Muscle of arm (tissue), 14 donors: ENCODE measurements at places on chromosomes 12 and 14. TPM values are rescaled to one million over a fixed set of nuclear protein-coding genes. Genes with fewer than 3 reads are reported as not detected.

GRCh38 chr14:71551291-71551950 lies 380.8 kb upstream of the RGS6 start:
- DNase-seq = no peak

DNA sequence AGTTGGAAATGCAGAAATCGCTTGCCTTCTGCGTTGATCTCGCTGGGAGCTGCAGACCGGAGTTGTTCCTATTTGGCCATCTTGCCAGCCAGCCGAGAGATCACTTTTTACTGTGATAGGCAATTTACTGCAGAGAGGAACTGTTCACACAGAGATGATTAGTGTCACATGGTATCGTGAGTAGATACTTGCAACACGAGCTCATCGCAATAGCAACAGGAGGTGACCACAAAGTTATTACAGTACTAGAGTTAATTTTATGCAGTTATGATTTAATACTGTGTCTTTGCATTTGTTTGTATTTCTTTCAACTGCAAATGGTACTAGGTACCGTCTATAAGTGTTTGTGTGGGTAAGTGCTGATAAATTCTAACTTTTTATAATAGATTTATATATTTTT lies 27.8 kb downstream of the NOPCHAP1 start:
- no peak for DNase-seq

- DNase-seq = no peak
Measured at GRCh38 chr14:89175881-89176799, 240.9 kb downstream of the FOXN3 start.

- DNase-seq = no peak
Measured at GRCh38 chr14:37862263-37862662, 266.8 kb downstream of the TTC6 start.

- no peak for DNase-seq
Measured at GRCh38 chr12:121804417-121805111, 755 bp downstream of the SETD1B start.

DNA sequence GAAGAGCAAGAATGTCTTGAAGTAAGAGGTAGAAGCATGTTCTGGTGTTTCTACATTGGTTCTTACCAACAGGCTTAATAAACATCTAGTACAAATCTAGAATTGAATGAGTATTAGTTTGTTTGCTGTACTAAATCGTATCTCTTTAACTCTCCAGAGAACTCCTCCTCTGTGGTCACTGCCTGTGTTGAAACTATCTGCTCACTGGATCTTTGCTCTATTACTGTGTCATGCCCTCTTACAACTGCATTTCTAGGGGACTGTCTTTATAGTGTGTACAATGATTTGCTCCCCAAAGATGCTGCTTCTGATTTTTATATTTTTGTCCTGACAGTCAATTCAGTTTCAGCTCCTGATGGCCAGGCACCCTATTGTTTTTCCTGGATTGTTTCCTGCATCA lies 50.1 kb upstream of the E2F7 start:
- no peak for DNase-seq

- DNase-seq = no peak
Measured at GRCh38 chr14:88985654-88986053, 161.2 kb downstream of the TTC8 start.

DNA sequence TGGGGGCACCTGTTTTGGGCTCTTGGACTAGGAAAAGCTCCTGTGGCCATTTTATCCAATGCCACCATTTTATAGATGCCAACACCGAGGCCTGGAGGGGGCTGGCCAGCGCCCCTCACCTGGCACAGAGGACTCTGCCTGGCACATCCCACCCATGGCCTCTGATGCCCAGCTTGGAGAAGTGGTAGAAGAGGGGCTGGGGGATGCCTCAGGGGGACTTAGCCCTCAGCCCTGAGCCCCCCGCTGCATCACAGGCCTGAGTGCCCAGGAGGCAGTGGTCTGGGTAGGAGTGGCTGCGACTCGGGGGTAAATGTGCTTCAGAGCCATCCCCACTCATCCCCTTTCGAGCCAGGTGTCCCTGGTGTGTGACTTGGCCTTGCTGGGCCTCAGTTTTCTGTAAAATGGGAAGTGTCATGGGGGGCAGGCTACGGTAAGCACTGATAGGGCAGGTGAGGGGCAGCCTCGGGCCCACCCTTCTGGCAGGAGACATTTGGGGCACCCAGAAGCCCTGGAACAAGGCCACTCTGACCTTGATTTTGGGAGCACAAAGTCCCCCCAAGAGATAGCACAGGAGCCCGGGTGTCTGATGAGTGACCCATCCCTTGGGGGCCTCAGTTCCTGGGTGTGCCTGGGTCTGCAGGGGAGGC lies 22.5 kb downstream of the SH2B3 start:
- DNase-seq = no peak

- DNase-seq = no peak
Measured at GRCh38 chr14:100534528-100535286, 52.5 kb downstream of the BEGAIN start.

GRCh38 chr14:88706425-88706824 lies 86.3 kb downstream of the EML5 start:
- no peak for DNase-seq

DNA sequence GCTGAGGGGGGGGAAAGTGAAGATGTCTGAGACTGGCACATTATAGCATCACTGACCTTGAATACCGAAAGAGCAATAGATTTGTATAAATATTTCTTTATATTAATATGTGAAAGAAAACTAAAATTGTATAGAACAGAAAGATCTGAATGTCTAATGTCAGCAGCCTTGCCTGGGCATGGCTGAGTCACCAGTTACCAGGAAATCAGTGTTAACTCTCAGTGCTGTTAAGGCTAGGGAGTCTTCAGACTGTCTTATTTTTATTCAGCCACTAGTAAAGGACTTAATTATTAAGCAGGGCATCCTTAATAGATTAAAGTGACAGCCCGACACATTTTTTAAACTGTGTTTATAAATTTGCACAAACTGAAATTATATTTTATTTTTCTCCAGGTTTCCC lies 122.9 kb upstream of the AEBP2 start:
- no peak for DNase-seq

DNA sequence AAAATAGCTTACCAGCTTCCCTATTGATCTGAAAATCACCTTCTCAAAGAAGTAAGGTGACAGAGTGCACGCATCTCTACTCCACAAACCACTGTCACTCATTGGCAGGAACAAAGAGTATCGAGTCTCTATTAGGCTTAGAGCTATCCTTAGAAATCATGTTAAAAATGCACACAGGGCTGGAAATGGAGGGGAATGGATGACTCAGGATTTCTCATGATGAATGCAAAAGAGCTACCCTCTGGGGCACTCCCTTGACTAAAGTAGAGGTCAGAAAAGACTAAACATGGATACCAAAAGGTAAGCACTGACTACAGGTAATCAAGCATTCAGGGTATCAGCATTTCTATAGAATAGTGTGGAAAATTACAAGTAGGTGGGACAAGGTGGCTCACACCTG lies 96.1 kb upstream of the ANO4 start:
- no peak for DNase-seq

DNA sequence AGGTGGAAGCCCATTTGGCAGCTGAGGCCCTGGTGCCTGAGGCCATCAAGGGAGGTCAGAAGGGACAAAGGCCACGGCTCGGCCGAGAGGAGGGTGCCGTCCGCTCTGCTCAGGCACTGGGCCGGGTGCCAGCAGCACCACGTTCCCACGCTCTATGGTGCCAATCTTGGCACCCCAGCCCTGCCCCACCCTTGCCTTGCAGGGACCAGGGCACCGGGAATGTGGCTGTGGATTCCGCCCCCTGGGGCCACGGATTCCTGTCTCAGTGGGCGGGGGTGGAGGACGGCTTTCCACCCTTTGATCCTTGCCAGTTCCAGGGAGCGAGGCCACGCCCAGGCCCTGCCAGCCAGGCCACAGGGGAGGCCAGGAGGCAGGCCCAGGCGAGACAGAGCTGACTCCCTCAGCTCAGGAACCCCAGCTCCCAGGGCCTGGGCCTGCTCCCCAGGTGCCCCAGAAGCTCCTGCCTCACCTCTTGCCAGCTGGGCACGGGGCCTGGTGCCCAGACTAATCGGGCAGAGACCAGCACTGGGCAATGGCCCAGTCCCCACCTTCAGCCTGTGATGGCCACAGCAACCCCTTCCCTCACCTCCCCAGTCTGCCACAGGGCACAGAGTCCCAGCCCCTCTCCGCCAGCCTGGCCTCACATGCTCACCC lies 26.4 kb upstream of the GPR132 start:
- DNase-seq = no peak

DNA sequence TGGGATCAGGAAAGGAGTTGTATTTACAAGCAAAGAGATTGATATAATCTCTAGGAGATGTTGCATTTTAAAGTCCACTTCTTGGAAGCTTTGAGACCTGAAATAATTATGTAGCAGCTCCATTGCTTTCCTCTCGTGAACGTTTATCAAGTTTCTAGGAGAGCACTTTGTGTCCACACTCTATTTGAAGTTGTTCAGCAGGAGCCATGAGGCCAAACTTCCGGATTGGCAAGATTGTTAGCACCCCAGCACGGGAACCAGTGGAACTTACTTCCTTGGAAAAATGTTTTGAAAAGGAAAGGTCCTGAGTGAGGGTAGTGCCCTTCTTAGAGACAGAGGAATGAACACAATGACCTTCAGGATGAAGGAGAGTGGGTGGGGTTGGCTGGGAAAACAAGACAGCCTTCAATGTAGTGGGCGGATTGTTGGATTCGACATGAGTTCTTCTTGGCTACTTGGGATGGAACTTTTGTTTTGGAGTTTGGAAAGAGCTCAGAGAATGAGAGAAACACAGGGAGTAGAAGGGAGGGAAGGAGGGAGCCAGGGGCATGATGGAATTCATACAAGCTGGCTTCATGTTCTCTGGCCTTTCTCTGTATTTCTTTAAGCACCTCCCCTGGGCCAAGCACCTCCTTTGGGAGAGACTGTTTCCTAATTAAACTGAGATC lies 23.8 kb upstream of the CISTR start:
- peak; percentile 75 for DNase-seq

DNA sequence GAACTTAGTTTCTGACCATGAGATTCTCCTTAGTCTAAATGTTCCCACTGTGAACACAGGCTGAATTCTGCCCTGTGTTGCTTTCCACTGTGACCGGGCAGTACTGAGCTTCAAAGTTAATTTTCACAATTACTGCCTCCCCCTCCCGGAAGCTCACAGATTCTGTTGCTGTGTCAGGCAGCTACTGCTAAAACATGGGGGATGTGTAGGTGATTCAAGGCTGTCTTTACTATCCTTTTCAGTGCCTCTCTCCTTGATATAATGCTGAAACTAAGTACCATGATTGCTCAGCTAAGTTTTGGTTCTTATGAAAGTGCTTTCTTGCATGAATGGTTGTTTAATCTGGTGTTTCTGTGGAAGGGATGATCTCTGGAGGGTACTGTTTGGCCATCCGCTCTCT lies 428.3 kb upstream of the NOVA1 start:
- no peak for DNase-seq

DNA sequence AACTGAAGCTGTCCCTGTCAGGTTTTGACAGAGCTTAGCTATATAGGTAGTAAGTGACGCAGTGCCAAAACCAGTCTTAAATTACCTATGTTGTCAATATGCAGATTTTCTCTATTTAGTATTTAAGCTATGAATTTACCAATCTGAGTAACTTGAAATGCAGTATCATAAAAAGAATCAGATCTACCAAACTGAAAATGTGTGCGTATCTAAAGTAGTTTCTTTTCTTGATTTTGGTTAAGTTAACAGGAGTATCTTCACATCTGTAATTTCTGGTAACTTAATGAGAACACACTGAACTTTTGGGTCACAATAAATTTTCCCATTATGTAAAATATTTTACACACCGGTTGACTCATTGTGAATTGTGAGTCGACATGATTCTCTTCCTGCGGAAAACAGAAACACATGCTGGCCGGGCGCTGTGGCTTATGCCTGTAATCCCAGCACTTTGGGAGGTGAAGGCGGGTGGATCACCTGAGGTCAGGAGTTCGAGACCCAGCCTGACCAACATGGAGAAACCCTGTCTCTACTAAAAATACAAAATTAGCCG lies 45.1 kb downstream of the TRAF3 start:
- DNase-seq = no peak

DNA sequence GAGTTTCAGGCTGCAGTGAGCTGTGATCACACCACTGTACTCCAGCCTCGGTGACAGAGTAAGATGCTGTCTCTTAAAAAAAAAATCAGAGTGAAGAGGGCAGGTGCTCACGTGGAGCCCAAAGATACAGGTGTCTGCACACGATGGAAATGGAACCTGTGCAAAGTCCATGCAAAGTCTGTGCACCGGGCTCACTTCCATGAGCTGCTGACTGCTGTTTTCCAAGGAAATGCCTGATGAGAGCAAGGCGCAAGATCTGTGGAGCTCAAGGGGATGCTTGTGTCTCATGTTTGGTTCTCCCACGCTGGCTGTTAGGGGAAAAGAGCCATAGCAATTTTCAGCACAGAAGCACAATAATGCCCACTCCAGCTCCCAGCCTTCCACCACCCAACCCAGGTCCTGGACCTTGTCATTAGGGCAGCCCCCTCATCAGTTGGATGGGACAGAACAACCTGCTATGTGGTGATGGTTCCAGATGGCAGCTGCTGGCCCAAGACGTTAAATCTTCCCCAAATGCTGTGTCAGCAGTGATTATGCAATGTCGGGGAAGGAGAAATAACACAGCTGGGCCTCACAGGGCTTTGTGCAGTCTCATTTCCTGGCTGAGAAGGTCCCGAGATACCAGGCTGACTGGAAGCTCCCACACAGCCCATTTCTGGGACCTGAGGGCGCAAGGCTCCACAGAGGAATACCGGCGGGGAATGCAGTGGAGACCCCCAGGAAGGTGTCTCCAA lies 27.9 kb upstream of the DICER1 start:
- no peak for DNase-seq

GRCh38 chr12:2076196-2076570 lies 23.4 kb downstream of the CACNA1C start:
- no peak for DNase-seq

DNA sequence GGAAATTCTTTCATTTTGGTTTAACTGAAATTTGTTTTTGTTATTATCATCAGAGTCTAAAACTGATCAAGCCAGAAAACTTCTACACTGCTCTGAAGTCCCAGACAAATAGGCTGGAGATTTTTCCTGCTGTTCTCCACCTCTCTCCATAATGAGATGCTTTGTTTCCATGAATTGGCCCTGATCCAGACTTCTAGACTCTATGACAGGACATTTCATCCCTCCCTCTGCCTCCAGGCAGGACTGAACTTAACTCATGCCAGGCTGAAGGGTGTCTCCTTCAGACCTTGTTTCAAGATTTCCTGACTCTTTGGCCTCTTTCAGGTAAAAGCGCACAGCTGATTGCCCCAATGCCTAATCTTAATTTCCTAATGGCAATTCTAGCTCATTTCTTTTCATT lies 69.1 kb upstream of the HOXC13 start:
- DNase-seq = no peak

DNA sequence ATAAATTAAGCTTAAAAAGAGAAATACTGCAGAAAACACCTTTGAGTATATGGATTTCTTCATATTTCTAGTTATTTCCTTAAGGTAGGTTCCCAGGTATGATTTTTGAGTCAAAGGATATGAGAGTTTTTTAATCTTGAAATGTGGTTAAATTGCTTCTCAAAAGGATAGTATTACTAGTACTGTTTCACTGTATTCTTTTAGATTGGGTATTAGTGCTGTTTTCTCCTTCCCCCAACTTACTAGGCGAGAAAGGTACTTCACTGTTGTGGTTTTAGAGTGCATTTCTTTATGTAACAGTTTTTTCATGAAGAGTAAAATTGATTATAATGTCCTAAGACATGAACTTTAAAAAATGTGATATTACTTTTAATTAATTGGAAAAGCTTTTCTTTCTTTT lies 13.5 kb downstream of the FRS2 start:
- DNase-seq = no peak

NPFF gene
- not detected for polyA plus RNA-seq

ACOT6 gene
- polyA plus RNA-seq = not detected

PACS2 gene
- 80.2 TPM for polyA plus RNA-seq

ZNF891 gene
- 1.9 TPM for polyA plus RNA-seq

KLHDC1 gene
- 4.8 TPM for polyA plus RNA-seq

CPNE6 gene
- not detected for polyA plus RNA-seq
